ENCODE measurements at places on chromosomes 7 and 10.
A peak's percentile ranks its signal among the peaks of the same experiment; 100 is the strongest.

DNA sequence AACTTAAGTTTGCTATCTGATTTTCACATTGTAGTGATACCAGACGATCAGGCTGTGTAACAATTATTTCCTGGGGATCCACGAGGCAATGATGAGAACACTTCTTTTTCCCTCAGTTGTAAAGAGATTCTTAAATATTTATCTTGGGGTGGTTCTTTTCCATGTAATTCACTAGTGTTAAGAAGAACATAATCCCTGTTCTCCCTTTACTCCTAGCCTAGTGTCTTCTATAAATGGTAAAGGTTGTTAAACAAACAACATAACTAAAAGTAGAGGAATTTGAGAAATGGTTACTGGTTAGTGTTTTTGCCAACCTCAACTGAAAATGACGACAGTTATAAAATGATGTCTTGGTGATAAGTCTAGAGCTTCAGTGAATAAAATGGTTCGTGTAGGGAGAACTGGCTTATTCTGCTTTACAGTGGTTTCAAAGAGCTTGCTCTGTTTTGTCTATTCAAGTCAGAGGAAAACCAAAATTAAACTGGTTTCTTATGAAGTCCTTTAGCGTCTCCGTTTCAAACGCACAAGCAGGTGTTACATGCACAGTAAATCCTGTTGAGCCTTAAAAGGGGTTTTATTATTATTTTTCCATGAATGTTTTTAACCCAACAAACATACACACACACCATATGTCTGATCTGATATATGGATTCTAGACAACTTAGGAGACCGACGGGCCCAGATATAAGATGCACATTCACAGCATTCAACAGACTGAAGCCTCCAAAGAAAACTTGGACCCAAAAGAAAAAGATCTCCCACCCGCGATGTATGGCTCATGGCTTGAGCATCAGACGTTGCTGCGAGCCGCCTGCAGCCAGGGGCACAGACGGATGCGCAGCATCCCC, 1.1 kb downstream of the TBX20 start:
- DNase-seq: no peak

DNA sequence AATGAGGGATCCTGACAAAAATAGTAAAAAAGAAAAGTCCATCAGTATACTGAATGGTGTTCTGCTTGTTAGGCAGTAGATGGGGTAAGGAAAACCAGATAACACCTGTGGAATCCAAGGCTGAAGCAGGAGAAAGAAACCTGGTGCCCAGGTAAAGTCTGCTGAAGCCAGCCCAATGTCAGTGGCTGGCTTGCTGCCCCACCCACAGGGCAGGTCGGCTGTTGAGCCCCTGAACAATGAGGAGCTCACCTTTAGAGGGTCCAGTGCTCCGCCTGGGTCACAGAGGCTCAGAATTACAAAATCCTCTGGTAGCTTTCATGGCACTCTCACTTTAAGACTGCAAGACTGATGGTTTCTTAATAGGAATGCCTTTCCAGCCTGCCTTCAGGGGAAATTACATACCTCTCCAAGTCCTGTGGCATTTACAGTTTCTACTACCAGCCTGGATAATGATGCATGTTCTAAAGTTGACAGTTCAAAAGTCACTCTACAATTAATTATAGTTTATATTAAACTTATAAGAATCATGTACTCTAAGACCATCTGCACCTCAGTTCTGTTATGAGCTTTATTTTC, 23.8 kb downstream of the DHX32 start:
- DNase-seq: no peak

DNA sequence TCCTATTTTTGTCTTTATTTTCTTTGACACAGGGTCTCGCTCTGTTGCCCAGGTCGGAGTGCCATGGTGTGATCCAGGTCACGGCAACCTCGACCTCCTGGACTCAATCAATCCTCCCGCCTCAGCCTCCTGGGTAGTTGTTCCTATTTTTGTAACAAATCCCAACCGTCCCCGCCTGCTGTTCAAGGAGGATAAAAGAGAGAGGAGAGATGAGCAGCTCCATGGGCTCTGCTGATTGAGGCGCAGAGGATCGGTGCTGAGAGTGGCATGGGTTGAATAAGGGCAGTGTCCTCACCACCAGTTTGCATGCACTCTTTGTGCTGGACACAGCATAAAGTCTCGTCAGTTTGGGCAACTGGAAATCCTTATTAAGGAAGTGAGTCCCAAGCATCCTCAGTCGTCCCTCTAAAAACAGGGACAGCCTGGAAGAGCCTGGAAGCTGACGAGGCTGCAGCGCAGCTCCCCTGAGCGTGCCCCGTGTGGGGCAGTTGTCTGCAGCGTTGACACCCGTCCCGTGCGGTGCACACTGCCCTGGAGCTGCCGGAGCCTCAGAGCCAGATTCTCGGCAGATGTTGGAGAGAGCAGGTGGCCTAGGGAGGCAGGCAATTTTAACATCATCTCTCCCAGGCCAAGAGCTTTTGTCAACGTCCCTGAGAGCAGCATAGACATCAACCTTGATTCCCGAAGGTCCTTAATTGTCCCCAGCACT, 404.2 kb upstream of the RNF32 start:
- DNase-seq: no peak

GRCh38 chr7:44194069-44194468, 4.8 kb upstream of the GCK start:
- DNase-seq: no peak

DNA sequence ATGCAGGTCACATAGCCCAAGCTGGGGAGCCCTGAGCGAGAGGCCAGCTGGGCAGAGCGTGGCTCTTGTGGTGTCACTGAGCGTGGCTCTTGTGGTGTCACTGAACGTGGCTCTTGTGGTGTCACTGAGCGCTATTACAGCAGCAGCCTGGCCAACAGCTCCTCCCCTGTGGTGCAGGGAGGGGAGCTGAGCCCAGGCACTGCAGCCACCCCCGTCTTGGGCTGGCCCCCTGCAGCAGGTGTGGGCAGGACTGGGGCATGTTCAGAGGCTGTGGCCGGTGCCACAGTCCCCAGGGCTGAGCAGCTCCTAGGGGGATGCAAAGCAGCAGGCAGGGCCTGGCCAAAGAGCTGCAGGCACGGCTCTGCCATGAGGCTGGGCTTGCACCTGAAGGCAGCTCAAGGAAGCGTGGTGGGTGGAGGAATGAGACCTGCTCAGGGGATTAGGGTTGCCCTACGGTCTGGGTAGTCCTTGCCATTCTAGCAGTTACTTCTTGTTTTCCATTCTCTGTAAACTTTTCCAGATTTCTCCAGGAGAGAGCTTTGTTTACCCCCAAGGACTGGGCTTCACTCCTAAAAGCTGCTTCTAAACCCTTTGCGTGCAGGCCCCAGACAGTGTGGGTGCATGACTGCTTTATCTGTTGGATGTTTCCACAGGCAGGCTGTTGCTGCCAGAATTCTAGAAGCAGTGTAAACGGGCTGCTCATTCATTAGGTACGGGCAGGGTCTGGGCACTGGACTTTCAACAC, 29.2 kb downstream of the ZNF783 start:
- peak; percentile 45 for DNase-seq

DNA sequence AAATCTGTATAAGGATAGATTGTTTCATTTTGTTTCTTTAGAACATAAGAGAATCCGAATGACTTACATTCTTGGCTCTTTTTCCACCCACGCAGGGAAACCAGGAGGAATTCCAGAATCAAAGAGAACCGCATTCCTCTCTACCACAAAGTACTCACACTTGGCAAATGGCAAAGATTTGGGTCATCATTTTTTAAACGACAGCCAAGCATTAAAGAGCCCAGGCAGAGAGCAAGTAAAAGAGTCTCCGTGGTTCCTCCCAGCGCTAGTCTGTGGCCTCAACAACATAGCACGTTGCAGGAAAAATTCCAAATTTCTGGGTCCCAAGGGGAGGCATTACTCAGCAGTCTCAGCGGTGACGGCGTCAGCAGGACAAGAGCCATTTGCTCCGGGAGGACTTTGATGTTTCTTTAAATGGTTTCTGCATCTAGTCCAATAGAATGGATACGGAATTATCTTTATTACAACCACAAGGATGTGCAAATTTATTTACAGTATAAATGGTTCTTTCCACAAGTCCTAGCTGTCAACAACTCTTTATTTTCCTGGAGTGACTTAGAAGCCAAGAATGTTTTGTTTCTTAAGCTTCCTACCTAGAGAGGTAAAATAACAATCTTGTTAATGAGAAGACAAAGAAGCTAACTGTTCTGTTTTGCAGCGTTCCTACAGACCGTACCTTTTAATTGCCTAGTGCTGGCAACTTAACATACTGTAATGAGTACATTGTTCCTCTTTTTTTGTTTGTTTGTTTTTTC, 232.5 kb downstream of the SKIDA1 start:
- DNase-seq: no peak

DNA sequence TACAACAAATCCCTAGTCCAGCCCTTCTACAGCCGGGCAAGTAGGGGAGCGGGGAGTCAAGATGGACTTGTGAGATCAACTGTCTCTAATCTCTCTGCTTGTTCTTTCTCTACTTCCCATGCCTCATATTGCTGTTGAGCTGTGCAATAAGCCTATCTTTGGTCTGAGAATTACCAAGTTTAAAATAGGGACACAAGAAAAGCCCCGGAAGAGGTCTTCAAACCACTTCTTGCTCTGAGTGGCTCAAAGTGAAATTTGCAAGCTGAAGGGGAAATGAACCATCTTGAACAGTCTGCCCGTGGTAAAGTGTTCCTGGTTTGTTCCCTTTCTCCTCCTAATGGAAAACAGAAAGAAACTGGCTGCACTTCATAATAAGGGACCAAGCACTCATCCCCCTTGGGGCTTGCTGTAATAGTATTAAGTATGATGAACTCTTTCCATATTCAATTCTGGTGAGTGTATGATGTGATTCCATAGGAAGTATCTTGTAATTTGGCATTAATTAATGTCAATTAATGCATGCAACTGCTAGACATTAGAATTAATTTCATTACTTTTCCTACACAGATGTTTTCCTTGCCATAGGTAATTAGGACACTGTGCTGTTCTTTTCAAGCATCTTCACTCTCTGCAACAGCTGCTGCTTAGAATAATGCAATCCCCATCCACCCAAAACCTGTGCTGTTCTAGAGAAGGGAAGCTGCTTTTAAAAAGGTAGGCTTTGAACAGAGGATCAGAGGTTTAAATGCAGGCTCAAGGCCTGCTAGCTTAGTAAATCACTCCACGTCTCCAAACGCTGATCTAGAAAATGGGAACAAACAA, 449.6 kb downstream of the SORCS1 start:
- DNase-seq: no peak

DNA sequence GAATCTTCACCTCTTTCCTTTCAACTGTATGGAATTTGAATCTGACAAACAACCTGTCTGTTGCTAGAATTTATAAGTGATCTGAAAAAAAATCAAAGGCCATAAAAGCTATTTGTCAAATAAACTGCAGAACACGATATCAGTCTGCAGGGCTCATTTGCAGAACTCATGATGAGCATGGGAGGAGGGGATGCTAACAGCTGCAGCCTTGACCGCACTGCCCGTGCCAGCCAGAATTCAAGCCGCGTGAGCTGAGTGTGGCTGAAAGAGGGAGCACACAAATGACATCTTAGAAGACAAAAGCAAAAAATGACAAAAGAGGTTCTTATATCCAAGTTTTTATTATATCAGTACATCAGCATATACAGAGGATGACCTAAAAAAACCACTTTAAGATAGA, 15.7 kb downstream of the LRRTM3 start:
- DNase-seq: no peak

DNA sequence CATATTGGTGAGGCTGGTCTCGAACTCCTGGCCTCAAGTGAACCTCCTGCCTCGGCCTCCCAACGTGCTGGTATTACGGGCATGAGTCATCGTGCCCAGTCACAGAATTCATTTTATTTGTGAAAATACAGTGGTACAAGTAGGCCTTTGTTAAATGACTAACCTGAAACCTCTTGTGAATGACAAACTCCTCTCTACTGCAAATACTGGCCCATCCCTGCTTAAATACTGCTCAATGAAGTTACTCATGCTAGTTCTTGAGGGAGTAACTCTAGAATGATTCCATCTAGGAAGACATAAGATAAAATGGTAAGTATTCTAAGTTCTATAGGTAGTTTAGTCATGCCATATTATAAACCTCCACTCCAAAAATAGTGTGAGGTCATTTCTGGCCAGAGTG, 80.7 kb downstream of the UBE2H start:
- no peak for DNase-seq

DNA sequence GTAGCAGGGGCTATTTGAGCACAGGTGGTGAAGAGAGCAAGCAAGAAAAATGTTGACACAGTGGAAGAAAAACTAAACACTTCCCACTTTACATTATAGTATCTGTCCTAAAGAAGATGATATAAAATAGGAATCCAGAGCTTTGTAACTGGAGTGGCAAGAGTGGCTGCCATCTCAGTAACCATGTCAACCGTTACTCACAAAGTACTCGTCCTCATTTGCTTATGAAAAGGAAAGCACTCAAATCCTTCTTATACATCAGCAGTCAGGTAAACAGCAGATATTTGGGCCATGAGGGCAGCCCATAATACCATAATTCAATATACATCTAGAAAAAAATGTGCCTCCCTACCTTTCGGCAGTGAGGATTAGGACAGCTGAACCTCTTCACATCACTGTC, 70.1 kb downstream of the RNF216 start:
- DNase-seq: no peak

GRCh38 chr10:24982319-24983112, 30.1 kb upstream of the PRTFDC1 start:
- peak; percentile 28 for DNase-seq

GRCh38 chr10:4699950-4700730, 125.9 kb upstream of the AKR1E2 start:
- DNase-seq: no peak

GRCh38 chr7:22563621-22564241, 63.7 kb upstream of the STEAP1B start:
- DNase-seq: no peak

DNA sequence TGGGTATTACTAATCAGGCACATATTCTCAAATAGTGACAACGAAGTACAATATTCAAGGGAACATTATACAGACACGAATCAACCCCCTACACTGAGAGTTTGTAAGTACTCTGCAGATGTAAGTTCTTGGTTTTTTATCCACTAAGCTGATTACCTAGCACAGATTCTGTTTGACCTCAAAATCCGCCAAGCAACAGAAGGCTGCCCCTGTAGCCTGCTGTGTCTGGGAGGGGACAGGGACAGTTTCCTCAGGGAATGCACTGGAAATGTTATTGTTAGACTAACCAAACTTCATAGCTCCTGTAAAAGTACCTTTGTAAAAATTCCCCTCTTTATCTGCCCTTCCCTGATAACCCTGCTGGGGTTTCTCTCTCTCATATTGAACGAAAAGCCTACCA, 45.2 kb upstream of the ZRANB1 start:
- DNase-seq: no peak

GRCh38 chr7:135664046-135664589, 1.8 kb downstream of the STMP1 start:
- DNase-seq: no peak

- no peak for DNase-seq
Observed at GRCh38 chr10:111083222-111084095, 6.6 kb downstream of the ADRA2A start.

GRCh38 chr10:1366322-1366691, 310.1 kb downstream of the WDR37 start:
- no peak for DNase-seq
